Sigmoid colon (tissue), 7 donors: ENCODE measurements at places on chromosomes 12 and 14. TPM values are rescaled to one million over a fixed set of nuclear protein-coding genes. Genes with fewer than 3 reads are reported as not detected.

The MMP17 gene
- total RNA-seq = 3.6 TPM

The LHX5 gene
- not detected for total RNA-seq

The GPR65 gene
- total RNA-seq = 1.4 TPM

The NGDN gene
- total RNA-seq = 23.3 TPM

The CCDC177 gene
- not detected for total RNA-seq

The LRRC10 gene
- total RNA-seq = not detected

DNA sequence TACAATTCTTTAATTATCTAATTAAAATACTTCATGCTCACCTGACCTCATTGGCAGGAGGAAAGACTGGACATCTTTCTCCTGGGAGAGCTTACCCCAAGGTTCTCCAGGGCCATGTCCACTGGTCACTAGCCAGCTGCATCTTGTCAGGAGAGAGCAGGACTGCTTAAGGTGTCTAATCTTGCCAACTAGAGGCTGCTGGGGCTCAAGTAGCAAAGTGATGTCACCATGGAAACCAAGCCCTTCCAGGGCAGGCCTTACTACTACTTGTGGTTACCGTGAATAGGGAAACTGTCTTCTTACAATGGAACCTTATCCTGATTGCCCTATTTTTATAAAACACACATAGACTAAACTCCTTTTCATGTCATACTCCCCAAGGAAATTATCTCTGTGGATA, 376.4 kb downstream of the SNAPC1 start:
- DNase-seq = no peak

GRCh38 chr14:88044444-88044758, 39.5 kb downstream of the GPR65 start:
- DNase-seq = no peak

GRCh38 chr14:104975481-104976197, 2.5 kb downstream of the AHNAK2 start:
- DNase-seq = peak; percentile 66

GRCh38 chr12:56581418-56582145, 48.5 kb downstream of the BAZ2A start:
- no peak for DNase-seq

- DNase-seq = no peak
These were observed 514.3 kb upstream of the SEL1L start for GRCh38 chr14:82047777-82048470.

DNA sequence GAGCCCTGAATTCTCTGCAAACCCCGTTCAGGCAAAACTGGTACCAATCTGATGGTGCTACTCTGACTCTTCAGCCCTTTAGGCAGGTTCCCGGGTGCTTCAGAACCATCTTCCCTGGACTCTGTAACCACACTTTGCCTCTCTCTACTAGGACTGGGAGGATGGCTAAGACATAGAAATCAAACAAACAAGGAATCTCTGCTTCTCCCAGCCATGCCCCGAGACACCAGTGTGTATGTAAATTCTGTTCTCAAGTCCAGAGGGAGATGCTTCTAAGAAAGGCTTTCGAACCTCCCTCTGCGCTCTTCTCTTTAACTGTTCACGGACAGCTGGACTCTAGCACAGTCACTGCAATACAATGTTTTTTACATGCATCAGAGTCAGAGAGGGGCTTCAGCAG, 1.9 kb upstream of the KCNK10 start:
- no peak for DNase-seq
